ENCODE measurements at places on chromosomes 5 and 9. TPM values are rescaled to one million over a fixed set of nuclear protein-coding genes. Genes with fewer than 3 reads are reported as not detected.
A peak's percentile ranks its signal among the peaks of the same experiment; 100 is the strongest.

GRCh38 chr9:121598167-121598964 is 53.1 kb upstream of the DAB2IP start:
- no peak for DNase-seq

DNA sequence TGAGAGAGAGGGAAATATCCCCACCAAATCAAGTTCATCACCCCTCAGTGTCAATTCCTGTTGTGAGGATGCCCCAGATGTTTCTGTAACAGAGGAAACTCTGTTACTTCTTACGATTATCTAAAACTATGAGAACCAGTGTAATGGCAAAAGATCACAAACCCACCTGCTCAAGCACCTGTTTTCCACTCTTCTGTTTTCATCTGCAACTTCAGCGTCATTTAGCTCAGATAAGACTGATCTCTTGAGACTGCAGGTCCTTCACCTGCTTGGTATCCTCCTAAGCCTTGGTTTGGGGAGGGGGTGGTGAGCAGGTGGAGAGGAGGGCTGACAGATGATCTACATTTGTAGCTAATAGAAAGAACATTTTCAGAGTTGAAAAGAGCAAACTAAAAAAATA is 229.3 kb downstream of the SLF1 start:
- DNase-seq, result no peak

Gene SLCO6A1
- total RNA-seq, result not detected

DNA sequence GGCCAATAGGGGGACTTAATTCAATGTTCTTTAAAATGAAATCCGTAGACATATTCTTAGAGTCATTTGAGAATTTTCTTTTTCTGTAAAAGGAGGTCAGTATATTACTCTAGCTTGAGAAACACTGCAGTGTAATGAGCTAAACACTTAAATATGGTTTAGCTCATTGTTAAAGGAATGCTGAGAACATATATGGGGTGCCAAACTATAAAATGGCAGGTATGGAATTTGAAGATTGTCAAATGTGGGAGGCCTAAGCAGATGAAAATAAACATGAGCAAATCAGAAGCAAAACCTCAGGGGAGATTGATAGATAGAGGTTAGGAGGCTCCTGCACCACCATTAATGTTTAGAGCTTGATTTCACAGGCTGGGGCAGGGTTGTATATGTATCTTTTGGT is 57.9 kb downstream of the STX17 start:
- no peak for DNase-seq

- peak; percentile 14 for DNase-seq
Observed at GRCh38 chr9:116978155-116978554, 291.1 kb downstream of the TRIM32 start.

DNA sequence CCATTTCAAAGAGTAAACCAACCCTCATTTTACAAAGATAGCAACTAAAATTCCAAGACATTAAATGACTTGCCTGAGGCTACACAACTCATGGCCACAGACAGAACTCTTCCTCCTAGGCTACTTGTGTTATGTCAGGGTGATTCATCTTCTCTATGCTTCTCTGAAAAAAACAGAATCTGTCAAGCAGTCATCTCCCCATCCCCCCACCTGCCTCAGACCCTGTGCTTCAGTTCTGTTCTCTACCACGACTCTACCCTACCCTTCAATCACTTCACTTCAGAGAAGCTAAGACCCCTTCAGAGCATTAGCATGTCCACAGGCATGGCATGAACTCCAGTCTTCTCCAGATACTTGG is 277.7 kb upstream of the PTGER4 start:
- no peak for DNase-seq

DNA sequence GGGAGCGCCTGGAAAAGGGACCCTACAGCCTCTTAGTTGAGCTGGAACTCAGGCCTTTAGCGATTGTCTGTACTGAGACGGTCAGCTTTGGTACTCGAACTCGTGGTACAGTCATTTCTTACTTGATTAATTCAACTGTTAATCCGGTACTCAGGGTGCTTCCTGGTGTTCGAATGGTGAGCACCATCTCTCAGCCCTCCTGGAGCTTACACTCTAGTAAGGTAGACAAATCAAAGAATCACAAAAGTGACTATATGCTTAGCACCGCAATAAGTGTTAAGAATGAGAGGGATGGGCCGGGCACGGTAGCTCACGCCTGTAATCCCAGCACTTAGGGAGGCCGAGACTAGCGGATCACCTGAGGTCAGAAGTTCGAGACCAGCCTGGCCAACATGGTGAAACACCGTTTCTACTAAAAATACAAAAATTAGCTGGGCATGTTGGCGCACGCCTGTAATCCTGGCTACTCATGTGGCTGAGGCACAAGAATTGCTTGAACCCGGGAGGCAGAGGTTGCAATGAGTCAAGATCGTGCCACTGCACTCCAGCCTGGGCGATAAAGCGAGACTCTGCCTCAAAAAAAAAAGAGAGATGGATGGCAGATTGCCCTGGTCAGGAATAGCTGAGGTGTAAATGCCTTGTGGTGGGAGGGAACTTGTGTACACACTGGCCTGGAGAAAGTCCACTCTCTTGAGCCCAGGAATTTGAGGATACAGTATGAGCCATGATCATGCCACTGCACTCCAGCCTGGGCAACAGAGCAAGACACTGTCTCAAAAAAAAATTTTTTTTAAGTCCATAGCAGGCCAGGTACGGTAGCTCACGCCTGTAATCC is 981 bp downstream of the TCOF1 start:
- DNase-seq, result no peak

DNA sequence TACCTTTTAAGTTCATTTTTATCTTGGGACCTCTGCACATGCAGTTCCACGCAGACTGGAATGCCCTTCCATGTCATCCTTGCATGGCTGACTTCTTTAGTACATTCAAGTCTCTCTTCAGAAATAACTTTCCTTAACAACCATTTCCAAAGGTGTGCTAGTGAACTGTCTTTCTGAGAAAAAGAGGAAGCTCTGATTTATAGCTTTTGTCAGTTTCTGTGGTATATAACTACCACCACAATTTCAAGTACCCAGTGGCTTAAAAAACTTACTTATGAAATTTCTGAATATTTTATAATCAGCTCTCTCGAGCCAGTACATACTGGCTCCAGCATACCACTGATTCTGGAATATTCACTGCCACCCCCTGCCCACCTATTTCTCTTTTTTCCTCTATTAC is 1613.8 kb downstream of the MAT2B start:
- no peak for DNase-seq

DNA sequence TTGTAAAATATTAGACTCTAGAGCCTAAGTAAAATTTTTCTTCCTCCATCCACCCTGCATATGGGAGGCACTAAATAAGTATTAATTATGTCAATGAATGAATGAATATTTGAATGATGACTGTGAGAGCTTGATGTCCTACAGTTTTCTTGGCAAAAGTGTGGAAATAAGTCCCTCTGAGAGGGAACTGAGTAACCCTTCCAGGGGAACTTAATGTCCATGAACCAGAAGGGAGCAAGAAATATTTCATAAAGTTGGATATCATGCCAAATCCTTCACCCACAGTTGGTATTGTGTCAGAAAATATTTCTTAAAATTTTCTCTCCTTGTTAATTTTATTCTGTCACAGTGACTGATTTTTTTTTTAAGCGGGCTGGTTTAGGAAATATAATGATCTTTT is 36.6 kb downstream of the NNT start:
- DNase-seq, result no peak

- no peak for DNase-seq
Observed at GRCh38 chr9:135736272-135736978, 34.4 kb downstream of the KCNT1 start.

Gene ATP10B
- 0.58 TPM for total RNA-seq

DNA sequence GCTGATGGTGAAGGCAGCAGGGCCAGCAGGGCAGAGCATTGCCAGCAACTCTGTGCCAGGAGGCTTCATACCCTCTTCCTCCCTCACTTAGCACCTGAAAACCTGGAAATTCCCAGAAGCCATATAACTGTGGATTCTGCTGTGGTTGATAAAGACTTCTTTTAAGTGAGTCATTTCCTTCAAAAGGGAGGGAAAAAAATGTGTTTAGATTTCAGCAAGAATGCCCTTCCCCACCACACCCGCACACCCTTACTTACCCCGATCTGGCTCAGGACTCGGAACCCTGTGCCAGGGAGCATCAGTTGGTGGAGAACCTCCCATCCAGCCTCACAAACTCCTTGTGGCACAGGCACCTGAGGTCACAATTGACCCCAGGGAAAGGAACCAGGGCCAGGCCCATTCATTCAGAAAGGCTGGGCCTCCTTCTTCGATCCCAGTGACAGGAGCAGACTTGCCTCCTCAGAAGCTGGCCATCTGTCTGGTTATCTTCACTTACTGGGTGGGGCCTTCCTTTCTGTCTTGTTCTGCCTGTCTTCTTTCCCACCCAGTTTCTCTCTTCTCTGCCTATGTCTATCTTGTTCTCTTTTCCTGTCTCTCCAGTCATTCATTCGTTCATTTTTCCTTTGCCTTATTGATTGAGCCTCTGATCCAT is 62.6 kb downstream of the PLAC8L1 start:
- no peak for DNase-seq

Gene WASHC1
- total RNA-seq, result 8.4 TPM

DNA sequence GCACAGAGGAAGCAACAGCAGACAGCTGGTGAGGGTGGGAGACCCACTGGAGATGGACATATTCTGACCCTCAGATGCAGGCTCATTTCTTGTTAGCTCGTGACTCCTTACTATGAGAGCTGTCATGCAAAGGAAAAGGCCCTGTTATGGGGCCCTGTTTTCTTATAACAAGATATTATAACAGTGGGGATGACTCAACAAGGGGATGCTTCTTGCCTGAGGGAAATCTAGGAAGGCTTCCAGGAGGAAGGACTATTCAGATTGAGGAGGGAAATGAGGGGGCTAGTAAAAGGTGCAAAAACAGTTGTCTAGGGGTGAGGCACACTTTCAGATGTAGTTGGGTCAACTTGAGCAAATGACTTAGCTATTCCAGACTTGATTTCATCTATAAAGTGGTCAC is 83.0 kb downstream of the DAB2IP start:
- DNase-seq, result no peak

DNA sequence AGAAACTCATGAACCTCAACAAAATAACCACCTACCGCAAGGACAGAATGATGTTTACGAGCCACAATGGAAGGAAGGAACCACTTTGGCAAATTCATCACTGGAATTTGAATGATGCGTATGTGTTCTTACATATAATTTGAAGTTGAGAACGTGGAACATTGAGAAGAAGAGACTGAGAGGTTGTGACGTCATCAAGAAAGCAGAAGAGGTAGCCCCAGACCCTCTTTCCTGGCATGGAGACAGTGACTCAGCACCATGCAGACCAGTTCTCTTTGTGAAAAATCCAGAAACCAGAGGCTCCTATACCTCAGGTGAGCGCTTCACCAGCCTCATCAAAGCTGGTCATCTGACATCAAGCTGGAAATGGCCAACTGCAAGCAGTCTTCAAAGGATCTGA is 124.5 kb downstream of the PDZD2 start:
- no peak for DNase-seq

- no peak for DNase-seq
Observed at GRCh38 chr9:111076519-111076918, 38.2 kb upstream of the LPAR1 start.

Gene TPPP
- total RNA-seq, result 28.7 TPM

DNA sequence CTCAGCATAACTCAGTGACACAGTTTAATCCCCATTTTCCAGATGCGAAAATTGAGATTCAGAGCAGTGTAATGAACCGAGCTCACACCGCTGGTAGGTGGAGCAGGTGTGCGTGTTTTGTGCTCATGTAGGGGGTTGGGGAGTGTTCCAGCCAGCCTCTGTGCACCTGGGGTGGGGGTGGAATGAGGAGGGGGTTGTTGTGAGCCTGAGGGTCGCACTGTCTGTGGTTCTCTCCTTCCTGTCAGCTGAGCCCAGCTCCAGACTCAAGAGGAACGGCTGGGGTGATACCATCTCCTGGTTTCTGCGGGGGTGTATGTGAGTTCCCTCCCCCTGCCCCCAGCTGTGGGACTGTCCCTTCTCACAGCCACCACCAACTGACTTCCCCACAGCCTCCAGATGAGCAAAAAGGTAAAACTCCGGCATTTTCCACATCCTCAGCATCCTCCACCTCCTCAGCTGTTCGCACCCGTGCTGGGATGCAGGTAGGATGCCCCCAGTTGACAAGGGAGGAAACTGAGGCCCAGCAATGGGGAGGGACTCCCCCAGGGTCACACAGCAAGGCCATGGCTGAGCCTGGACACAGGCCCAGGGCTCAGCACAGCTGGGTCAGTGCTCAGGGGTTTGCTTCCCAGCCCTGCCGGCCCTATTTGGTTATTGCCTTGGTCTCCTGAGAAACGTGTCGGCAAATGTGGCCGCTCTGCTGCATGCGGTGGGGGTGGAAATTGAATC is 2.1 kb downstream of the SH2D3C start:
- no peak for DNase-seq

Gene GALNT12
- total RNA-seq, result 16.8 TPM

- DNase-seq, result no peak
Observed at GRCh38 chr9:92140754-92141143, 25.5 kb upstream of the SPTLC1 start.

GRCh38 chr5:139299486-139299885 is 5.9 kb downstream of the MATR3 start:
- DNase-seq, result no peak

Gene GPR21
- 1.1 TPM for total RNA-seq

Gene P4HA2
- total RNA-seq, result 31.1 TPM

Gene PCDHB3
- total RNA-seq, result 2.3 TPM

Gene FOXD4L5
- total RNA-seq, result not detected

DNA sequence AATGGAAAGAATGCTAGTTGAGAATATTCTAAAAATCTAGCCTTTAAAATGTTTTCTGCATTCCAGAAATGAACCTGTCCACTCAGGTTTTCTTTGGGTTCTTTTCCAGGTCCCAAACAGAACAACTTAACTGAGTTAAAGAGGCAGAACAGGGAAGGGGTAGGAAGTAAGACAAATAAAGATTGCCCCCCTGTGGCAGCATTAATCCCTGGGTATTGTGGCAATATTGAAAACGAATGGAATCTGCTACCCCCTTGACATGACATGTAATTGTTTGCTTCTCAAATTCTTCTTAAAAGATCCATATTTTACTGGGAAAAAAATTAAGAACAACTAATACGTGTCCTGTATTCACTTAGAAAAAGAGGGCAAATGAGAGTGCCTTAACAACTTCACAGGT is 9.3 kb upstream of the RBM22 start:
- no peak for DNase-seq

GRCh38 chr5:14193496-14193895 is 50.4 kb downstream of the TRIO start:
- no peak for DNase-seq

DNA sequence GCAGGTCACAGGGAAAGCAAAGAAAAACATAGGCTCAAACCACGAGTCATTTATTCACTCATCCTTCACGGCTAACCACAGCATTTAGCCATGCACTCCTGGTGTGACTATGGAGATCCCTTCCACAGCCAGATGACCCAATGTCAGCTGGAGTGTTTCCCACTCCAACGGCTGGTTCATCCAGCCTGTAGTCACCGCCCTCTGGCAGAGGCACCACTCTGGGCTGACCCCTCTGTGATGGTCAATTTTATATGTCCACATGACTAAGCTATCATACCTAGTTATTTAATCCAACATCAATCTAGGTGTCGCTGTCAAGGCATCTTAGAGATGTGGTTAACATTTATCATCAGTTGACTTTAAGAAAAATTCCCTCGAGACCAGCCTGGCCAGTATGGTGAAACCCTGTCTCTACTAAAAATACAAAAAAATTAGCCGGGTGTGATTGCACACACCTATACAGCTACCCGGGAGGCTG is 9.5 kb upstream of the PHF19 start:
- DNase-seq, result no peak

- no peak for DNase-seq
Observed at GRCh38 chr5:172216345-172216744, 22.4 kb downstream of the EFCAB9 start.

- DNase-seq, result no peak
Observed at GRCh38 chr5:32270946-32271345, 41.8 kb downstream of the MTMR12 start.

- DNase-seq, result no peak
Observed at GRCh38 chr5:170591054-170591453, 87.2 kb downstream of the KCNIP1 start.
